Activated naive CD8-positive, alpha-beta T cell treated with anti-CD3 and anti-CD28 coated beads, Interleukin-2, amount 10 ng/mL, durations not matched to agents 7 days and 5 days (primary cell): ENCODE measurements at places on chromosomes 4 and X. TPM values are rescaled to one million over a fixed set of nuclear protein-coding genes. Genes with fewer than 3 reads are reported as not detected.
A peak's percentile ranks its signal among the peaks of the same experiment; 100 is the strongest.

ATOH1 gene
- total RNA-seq, result not detected

DNA sequence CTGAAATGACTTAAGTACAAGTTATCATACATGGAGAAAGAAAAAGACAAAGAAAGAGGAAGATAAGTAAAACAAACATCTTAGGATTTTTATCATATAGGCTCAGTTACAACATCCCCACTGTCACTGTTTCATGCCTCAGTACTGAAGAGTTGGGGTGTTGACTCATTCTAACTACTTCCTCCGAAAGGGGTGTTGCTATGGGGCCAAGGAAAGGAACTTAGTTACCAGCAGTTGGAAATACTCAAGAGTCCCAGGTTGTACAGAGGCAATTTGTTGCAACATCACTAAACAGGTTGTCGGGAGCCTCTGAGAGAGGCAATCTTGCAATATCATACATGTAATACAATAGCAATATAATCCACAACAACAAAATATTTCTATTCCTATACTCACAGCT, 1264.7 kb downstream of the PCDH7 start:
- DNase-seq, result no peak
- no peaks in the 10 kb centered on the region for H3K4me1 ChIP-seq
- H3K36me3 ChIP-seq, result no peaks in the 10 kb centered on the region
- H3K4me3 ChIP-seq, result no peak overlapping the region

DNA sequence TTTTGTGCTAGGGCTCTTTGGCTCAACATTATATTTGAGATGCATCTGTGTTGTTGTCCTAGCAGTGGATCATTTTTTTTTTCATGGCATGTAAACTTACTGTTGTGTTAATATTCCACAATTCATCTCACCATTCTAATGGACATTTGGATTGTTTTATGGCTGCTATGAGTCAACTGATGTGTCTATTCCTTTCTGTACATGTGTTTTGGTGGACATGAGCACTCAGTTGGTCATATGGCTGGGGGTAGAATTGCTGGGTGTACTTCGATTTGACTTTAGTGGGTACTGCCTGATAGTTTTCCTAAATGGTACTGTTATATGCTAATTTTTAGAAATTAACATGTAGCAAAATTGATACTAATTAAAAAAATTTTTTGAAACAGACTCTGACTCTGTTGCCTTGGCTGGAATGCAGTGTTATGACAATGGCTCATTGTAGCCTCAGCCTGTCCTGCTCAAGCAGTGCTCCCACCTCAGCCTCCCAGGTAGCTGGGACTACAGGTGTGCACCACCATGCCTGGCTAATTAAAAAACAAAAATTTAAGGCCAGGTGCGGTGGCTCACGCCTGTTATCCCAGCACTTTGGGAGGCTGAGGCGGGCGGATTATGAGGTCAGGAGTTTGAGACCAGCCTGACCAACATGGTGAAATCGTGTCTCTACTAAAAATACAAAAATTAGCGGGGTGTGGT, 9.0 kb downstream of the FAM193A start:
- no peak overlapping the region for H3K4me3 ChIP-seq
- peaks cover 4% of the 10 kb centered on the region for H3K4me1 ChIP-seq
- no peak overlapping the region for H3K27ac ChIP-seq
- DNase-seq, result no peak
- H3K36me3 ChIP-seq, result peaks cover 8% of the 10 kb centered on the region

GRCh38 chrX:11499076-11500044, 166.4 kb downstream of the ARHGAP6 start:
- H3K4me3 ChIP-seq, result no peak overlapping the region
- H3K4me1 ChIP-seq, result no peaks in the 10 kb centered on the region
- no peak overlapping the region for H3K27ac ChIP-seq
- H3K27me3 ChIP-seq, result no peaks in the 10 kb centered on the region
- no peak for DNase-seq

DNA sequence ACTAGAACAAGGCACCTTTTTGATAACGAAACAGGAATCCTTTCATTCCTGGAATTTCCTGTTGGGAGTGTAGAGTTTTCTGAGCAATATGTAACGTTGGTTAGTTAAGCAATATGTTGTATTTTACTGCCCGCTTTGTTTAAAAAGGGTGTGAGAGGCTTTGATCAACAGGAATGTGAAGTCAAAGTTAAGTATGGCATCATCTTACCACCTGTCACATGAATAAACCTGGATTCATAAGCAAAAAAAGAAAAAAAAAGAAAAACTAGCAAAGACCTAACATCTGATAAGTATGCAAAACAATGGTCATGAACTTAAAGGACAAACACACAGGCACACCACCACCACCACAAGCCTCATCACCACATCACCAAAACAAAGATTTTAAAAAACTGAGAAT, 7.1 kb upstream of the CXCL5 start:
- H3K27me3 ChIP-seq, result peaks cover 5% of the 10 kb centered on the region
- no peaks in the 10 kb centered on the region for H3K36me3 ChIP-seq
- H3K27ac ChIP-seq, result no peak overlapping the region
- no peak for DNase-seq
- no peak overlapping the region for H3K4me3 ChIP-seq

ARSD gene
- 3.6 TPM for total RNA-seq

- H3K4me3 ChIP-seq, result no peak overlapping the region
- H3K36me3 ChIP-seq, result peaks cover 15% of the 10 kb centered on the region
- H3K27ac ChIP-seq, result peak overlapping the region; percentile 34
- H3K27me3 ChIP-seq, result no peaks in the 10 kb centered on the region
- peaks cover 3% of the 10 kb centered on the region for H3K4me1 ChIP-seq
These were observed 9.8 kb downstream of the MAGED2 start for GRCh38 chrX:54817220-54817820.

NUDT10 gene
- total RNA-seq, result 1.2 TPM

DNA sequence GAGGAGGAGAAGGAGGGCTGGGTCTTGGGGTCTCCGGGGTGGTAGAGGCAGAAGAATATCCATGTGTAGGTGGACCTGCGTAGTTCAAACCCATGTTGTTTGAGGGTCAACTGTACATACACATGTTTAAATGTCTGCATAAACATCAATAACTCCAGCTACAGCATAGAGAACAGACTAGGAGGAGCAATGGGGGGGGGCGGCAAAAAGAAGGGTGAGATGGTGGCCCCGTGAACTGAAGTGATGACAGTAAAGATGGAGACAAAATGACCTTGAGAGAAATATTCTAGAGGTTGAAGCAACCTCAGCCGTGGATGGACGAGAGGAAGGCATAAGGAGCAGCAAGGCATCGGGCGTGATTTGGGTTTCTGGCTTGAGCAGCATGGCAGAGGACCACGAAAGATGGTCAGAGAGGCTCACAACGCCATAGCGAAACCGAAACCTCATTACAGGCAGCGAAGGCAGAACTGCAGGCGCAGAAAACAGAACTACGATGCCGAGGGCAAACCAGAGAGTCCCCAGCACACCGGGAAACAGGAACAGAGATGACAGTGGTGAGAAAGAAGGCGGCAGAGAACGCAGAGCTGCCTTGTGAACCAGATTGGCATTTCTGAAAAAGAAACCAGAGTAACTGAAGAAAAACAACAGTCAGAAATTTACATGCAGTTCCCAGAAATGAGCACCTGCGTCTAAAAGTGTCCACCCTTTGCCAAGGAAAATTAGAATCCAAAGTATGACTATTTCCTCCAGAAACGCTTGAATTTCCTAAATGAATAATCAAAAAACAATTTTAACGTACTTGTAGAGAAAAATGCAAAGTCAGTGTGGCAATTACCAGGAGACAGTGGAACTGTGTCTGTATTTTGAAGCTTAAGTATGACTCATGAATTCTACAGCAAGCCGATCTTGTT, 50.3 kb upstream of the ENPP6 start:
- peak overlapping the region; percentile 89 for H3K4me3 ChIP-seq
- peaks cover 1% of the 10 kb centered on the region for H3K27me3 ChIP-seq
- H3K4me1 ChIP-seq, result peaks cover 54% of the 10 kb centered on the region
- peaks cover 2% of the 10 kb centered on the region for H3K36me3 ChIP-seq

DNA sequence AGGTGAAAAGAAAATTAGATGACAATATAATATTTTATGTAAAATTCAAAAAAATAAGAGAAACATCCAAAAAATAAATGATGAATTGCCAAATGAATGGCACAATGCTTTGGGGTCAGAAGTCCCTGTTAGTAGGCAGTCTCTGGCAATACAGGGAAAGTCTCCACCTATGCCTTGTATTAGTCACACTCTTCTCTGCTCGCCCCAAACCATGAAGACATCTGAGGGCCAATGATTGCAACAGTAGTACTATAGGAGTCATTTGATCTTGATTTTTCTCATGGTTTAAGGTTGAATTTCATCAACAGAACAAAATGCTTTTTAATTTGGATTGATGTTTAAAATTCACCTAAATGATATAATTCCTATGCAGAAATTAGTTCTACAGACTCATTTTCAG, 3.9 kb upstream of the PRSS12 start:
- H3K27ac ChIP-seq, result no peak overlapping the region
- peaks cover 8% of the 10 kb centered on the region for H3K4me1 ChIP-seq
- no peak for DNase-seq
- peaks cover 1% of the 10 kb centered on the region for H3K36me3 ChIP-seq

DNA sequence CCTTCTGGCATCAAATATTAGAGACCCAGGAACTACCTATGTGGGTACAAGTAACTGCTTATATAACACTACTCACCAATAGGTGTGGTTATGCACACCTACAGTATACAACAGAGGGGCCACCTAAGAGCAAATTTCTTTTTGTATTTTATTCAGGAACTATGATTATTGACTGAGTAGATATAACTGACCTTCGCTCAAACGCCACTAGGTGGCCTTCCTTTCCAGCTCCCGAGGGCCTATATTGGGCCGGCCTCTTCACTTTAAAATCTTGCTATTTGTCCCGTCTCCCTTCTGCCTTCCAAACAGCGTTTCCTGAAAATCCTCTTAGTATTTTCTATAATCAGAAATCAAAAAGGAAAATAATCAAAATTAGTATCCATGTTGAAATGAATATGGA, 19.9 kb upstream of the PABPC5 start:
- H3K27ac ChIP-seq, result no peak overlapping the region
- DNase-seq, result no peak
- no peaks in the 10 kb centered on the region for H3K27me3 ChIP-seq
- no peak overlapping the region for H3K4me3 ChIP-seq

DNA sequence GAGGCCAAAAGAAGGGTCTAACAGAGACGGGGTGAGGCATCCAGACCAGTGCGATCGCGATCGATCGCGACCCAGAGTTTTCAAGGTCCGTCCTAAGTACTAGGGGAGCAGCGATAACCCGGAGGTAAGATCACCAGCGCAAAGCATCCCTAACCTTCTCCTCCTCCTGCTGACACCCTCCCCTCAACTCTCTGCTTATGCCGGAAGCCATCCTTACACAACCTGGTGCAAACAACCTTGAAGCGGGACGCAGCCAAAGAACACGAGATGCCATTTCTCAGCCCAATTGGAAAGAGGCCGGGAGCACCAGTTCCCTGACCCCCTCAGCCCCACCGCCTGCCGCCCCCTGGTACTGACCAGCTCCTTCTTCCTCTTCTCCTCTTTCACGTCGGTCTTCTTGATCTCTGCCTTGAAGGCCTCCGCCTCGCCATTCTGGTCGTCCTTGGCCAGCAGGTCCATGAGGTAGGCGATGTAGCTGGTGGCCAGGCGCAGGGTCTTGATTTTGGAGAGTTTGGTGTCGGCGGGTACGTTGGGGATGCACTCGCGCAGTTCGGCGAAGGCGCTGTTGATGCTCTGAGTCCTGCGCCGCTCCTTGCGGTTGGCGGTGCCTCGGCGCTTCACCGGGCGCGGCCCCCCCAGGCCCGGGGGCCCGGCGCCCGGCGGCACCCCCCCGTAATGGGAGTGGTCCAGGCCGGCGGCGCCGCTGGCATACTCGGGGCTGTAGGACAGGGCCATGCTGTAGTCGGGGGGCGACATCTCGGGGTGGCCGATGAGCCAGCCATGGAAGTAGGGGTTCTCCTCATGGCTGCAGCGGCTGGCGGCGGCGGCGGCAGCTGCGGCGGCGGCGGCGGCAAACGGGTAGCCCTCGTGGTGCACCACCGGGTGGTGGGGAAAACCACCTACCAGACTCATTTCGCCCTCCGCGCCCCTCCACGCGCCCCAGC, 1.4 kb downstream of the HAND2 start:
- H3K36me3 ChIP-seq, result peaks cover 7% of the 10 kb centered on the region
- peak overlapping the region; percentile 79 for H3K27ac ChIP-seq
- peaks cover 15% of the 10 kb centered on the region for H3K4me1 ChIP-seq
- H3K27me3 ChIP-seq, result peaks cover 89% of the 10 kb centered on the region
- no peak for DNase-seq

DNA sequence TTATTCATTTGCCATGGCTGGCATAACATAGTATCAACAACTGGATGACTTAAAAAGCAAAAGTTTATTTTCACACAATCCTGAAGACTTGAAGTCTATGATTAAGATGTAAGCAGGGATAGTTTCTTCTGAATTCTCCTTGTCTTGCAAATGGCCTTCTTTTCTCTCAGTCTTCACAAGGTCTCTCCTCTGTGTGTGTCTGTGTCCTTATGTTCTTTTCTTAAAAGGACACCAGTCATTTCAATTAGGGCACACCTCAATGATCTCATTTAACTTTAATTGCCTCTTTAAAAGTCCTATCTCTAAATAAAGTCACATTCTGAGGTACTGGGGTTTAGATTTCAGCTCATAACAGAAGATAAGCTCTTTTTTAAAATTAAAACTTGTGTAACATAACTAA, 399.7 kb downstream of the PABPC4L start:
- no peak overlapping the region for H3K27ac ChIP-seq
- H3K4me3 ChIP-seq, result no peak overlapping the region
- no peaks in the 10 kb centered on the region for H3K27me3 ChIP-seq
- no peaks in the 10 kb centered on the region for H3K4me1 ChIP-seq

DNA sequence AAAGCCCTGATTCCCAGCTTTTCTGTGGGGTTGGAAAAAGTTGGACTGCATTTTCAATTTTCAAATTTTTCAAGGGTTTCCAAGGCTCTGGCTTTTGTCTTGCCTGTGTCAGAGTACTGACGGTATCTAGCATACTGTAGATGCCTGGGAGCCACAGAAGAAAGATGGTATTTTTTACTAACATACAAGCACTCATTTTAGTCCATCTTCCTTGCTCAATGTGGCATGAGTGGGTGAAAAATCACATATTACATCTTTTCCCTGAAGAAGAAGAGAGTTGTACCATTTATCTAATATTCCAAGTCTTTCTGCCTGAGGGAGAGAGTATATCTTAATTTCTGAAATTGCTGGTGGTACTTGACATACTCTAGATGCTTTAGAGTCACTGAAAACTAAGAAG, 738.6 kb upstream of the ADGRL3 start:
- no peaks in the 10 kb centered on the region for H3K4me1 ChIP-seq
- no peak overlapping the region for H3K4me3 ChIP-seq
- H3K36me3 ChIP-seq, result no peaks in the 10 kb centered on the region
- no peaks in the 10 kb centered on the region for H3K27me3 ChIP-seq
- H3K27ac ChIP-seq, result no peak overlapping the region

DNA sequence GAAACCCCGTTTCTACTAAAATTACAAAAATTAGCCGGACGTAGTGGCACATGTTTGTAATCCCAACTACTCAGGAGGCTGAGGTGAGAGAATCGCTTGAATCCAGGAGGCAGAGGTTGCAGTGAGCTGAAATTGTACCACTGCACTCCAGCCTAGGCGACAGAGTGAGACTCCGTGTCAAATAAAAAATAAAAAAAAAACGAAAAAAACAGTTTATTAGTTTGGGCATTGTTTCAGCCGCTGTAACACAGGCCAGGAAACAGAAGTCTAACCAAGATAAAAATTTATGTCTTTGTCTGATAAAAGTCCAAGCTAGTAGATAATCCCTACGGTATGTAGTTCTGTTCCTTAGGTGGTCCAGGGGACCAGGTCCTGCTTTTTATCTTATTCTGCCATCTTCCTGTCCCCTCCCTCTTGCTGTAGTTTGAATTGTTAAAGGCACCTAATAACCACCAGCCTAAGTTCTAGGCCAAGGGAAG, 21.4 kb downstream of the USO1 start:
- peaks cover 7% of the 10 kb centered on the region for H3K36me3 ChIP-seq
- no peak overlapping the region for H3K27ac ChIP-seq
- no peaks in the 10 kb centered on the region for H3K27me3 ChIP-seq
- peaks cover 3% of the 10 kb centered on the region for H3K4me1 ChIP-seq
- DNase-seq, result no peak
